ENCODE measurements at places on chromosomes 6 and 20. TPM values are rescaled to one million over a fixed set of nuclear protein-coding genes. Genes with fewer than 3 reads are reported as not detected.

- DNase-seq: no peak
These were observed 272.5 kb upstream of the SGK1 start for GRCh38 chr6:134590449-134590848.

GRCh38 chr6:79042799-79043126, 35.3 kb downstream of the PHIP start:
- no peak for DNase-seq

GRCh38 chr6:129921169-129921817, 60.2 kb upstream of the TMEM244 start:
- DNase-seq: no peak

- no peak for DNase-seq
These were observed 610.5 kb downstream of the UTRN start for GRCh38 chr6:144895313-144896278.

Gene LEMD2
- 64.0 TPM for total RNA-seq

Gene SNPH
- 6.7 TPM for total RNA-seq

- DNase-seq: no peak
These were observed 200.9 kb upstream of the EYA4 start for GRCh38 chr6:133040094-133040802.

GRCh38 chr6:159989492-159990480, 20.9 kb downstream of the IGF2R start:
- DNase-seq: no peak

Gene LST1
- 12.5 TPM for total RNA-seq

DNA sequence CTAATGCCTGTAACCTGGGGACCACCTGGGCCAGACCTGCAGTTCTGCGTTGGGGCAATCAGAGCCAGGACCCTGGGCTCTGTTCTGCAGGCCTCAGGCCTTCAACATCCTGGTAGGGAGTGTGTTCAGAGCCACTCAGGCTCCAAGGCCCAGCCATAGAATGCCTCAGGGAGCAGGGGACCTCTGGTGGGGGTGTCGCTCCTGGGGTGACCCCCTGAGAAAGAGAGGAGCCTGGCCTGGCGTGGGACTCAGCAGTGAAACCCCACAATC, 12.5 kb downstream of the UCKL1 start:
- no peak for DNase-seq

DNA sequence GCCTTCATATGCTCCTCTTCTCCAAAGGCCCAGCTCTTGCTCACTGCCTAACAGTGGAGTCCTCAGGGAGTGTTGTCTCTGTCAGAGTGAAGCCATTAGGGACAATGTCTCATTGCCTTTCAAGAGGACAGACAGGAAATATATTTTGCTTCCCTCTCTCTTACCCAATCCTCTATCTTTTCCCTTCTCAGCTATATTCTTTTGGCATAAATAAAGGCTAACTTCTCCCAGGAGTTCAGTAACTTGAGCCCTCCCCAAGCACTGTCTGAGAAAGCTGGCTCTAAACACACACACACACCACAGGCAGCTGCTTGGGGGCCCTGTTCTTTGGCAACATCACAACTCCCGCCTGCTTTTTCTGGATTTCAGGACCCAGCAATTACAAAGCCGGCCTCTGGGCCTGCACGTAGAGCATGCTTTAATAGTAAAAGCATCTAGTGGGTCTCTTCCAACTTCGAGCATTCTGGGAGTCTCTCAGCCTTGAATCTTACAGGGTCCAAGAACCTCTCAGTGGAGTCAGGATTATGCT, 34.7 kb upstream of the LAMA4 start:
- DNase-seq: no peak

DNA sequence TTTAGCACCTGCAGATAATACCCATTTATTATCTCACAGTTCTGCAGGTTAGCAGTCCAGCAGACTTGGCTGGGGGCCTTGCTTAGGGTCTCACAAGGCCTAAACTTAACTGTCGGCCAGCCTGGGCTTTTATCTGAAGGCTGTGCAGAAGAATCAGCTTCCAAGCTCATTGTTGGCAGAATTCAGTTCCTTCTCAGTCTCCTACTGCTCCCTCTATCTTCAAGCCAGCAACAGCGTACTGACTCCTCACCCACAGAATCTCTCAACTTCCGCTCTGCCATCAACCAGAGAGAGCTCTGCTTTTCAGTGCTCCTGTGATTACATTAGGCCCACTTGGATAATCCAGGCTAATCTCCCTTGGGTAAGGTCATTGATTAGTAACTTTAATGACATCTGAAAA, 30.2 kb upstream of the NHSL1 start:
- no peak for DNase-seq

DNA sequence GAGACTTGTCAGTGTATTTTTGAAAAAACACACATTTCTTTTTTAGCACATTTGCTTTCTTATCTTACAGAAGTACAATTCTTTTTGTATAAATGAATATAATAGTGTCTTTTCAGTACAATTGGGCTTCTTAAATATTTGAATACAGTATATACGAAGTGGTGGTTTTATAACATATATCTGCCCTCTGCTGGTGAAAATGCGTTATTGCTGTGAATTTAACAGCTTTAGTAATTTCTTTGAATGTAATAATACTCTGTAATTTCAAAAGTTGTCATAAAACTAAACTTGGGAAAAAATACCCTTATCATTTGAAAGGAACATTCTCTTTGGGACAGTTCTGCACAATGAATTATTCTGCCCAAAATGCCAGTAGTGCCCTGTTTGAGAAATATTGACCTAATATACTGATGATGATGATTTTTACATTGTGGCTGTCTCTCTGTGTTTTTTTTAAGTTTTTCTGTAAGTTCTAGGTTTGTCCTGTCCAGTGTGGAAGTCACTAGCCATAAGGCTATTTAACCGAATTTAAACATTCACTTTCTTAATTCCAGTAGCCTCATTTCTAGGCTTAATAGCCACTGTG, 19.0 kb downstream of the SMAP1 start:
- no peak for DNase-seq

Gene IL17F
- 3.3 TPM for total RNA-seq

DNA sequence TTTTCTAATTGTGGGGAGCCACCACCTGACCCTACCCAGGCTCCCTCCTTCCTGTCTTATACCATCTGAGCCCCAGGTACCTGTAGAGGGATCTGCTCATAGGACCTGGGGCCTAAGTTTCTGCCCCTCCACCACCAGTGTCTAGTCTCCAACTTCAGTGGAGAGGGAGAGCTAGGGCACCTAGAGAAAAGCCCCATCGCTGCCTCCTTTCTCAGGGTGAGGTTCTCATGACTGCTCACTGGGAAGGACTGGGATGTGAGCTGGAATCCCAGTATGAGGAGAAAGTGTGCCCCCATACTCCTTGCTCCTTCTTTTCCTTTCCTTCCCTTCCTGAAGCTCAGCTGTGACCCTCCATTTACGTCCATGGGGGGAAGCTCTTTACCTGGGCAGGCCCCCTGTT, 231.6 kb downstream of the LRFN2 start:
- no peak for DNase-seq

- no peak for DNase-seq
These were observed 174.7 kb upstream of the LAMP5 start for GRCh38 chr20:9339708-9340107.

- no peak for DNase-seq
These were observed 30.4 kb downstream of the RPP40 start for GRCh38 chr6:4973415-4973814.

Gene ULBP1
- total RNA-seq: 2.8 TPM

DNA sequence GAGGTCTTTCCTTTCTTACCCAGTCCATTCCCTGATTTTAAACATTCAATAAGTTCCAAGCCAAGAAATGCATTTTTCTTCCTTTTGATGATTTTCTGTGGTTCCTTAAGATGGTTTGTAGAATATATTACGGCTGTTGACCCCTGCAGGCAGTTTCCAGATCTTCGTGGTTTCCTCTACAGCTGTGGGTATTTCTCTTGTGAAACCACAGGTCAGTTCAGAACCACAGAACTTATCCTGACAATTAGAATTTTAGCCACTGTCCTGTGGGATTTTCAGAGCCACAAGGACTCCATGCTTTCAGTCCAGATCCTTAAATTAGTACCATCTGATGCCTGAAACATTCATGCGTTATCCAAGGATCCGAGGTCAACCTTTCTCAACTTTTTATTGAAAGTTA, 29.7 kb upstream of the EXOC2 start:
- DNase-seq: no peak

GRCh38 chr6:147551976-147552375, 43.5 kb downstream of the SAMD5 start:
- no peak for DNase-seq

GRCh38 chr6:28794175-28795002, 129.4 kb downstream of the TRIM27 start:
- peak; percentile 26 for DNase-seq

Gene MYLK2
- total RNA-seq: not detected

GRCh38 chr20:32010101-32010500, at the start of gene CCM2L:
Gene CCM2L, plus strand, starts transcription at chr20:32010438. Its CDS starts 17 bp downstream, at chr20:32010455.
- DNase-seq: no peak

DNA sequence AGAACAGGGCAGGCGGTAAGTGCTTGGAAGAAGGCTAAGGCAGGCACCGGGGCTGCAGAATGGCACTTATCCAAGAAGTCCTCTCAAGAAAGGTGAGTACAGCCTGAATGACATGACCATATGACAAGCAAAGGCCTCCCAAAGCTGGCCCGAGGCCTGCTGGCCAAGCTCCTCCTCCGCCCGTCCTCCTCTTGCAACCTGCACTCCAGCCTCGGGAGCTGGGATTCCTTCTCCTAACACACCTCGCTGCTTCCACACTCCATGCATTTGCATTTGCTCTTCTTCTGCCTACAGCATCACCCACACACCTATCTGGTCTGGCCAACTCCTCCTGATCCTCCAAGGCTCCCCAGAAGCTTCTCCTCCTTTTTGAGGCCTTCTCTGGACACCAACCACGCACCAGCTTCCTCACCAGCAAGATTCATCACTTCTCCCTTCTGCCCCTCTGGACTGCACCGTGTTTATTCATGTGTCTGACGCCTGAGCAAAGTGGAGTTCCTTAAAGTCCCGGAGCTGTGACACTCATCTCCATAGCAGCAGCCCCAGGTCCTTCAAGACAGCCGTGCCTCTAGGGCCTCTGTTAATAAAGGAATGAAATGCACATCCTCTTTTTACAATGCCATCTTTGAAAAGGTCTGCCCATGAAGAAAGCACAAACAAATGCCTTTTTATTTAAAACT, 32.3 kb downstream of the CNKSR3 start:
- DNase-seq: no peak

- no peak for DNase-seq
These were observed 7.7 kb downstream of the AKAP12 start for GRCh38 chr6:151247490-151247889.

Gene ANKEF1
- 2.8 TPM for total RNA-seq

- DNase-seq: no peak
These were observed 63.1 kb downstream of the COL12A1 start for GRCh38 chr6:75142721-75143120.

DNA sequence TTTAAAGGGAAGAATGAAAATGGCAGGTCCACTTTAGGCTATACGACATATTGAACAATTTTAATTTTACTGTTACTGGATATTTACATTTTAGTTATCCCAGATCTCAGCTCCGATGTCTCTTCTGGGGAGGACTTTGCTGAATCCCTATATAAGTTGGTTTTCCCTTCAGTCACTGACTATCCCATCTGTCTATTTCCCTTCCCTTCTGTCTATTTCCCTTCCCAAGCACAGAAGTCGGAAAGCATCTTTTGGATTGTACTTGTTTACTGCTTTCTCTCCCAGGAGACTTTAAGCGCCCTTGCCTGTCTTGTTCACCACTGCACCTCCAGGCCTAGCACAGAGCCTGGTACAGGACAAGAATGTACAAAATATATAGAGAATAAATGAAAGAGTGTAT, 165.8 kb upstream of the SALL4 start:
- no peak for DNase-seq

- no peak for DNase-seq
These were observed 6.6 kb upstream of the WFDC2 start for GRCh38 chr20:45462711-45463509.

DNA sequence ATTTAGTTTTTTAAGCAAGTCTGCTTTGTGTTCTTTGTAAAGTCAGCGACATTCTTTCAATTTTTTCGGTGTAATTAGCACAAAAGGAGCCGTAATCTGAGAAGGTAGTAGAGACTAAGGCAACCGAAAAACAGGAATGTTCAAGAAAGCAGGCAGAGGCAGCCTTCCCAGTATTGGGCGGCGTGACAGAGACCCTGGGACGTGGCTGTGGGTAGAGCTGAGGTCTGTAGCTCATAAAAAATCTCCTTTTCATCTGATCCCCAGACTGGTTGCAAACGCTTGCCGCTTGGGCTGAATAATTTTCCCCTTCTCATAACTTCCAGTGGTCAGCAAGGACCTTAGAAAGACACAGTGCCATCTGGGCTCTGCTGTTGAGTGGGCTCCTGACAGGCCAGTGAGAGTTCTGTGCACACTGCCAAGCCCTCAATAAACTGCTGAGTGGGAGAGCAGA, 30.8 kb downstream of the GNAS start:
- DNase-seq: no peak

DNA sequence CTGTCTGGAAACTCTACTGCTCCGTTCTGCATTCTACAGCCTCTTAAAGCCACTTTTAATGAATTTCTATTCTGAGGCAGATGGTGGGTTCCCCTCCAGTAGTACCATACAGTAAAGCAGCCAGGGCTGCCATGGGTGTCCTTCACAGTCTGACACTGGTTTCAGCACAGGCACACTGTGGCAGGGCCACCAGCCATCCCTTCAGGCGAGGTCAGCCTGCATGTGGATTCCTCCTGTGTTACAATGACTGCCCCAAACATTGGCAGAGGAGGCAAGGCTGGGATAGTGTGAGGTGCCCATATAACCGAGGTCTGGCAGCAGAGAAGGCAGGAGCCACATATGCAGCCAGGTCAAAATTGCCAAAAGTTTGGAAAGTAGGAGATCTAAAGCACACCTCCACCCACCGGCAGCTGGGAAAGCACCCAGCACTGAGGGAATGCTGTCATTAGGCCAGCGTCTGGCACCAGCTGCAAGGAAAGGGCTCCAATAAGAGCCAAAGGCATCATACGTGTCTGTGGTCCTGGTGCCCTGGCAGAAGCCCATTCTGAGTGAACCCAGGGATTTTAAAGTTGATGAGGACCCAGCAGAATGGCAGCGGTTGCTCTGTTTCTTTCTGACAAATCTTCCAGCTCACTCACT, 24.0 kb downstream of the STK35 start:
- DNase-seq: no peak

DNA sequence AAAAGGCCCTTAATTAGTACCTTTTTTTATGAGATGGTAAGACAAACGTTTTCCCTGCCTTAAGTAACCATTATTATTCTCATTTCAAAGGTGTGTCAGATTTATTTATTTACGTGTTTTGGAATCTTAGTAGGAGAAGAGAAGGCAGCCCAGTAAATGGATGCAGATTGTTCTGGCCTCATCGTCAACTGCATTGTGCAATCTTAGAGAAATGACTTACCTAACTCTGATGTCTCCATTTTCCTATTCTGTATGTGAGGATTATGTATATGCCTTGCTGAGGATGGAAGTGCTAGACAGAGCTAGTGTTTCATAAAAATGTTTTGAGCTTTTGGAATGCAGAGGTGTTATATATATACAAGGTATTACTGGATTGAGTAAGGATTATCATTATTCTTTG, 97.0 kb upstream of the JAG1 start:
- DNase-seq: no peak
